ENCODE measurements at places on chromosomes 4 and X.

DNA sequence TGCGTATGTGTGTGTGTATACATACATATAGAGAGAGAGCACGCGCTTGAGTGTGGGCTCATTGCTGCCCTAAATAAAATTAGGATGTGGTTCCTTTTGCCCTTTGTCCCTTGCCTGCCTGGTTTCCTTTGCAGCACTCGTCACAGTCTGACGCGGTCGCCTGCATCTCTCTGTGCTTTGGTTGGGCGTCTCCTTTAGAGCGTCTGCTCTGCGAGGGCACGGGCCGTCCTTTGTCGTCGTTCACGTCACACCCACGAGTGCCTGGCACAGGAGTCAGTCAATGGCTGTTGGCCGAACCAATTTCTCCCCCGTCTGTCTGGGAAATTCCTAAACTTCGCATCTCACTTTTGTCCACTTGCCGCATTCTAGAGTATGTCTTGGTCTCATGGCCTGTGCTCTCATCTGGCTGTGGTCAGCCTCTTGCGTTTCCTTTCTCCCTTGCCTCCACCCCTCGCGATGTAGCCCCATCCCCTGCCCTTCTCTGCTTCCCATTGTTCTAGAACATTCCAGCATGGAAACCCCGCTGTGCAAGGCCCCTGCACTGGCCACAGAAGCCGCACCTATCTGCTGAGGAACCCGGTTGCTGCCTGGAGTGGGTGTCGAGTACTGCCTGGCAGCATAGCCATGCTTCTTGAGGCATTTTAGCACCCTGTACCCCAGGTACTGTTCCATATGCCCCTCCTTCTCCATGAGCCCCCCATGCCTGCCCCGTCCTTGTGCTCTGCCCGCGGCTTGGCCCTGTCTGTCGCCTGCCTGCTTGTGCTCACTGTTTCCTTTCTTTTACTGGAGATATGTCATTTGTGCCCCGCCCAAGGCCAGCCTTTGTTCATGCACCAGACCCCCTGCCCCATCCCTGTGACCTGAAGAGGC is 8.0 kb downstream of the MAEA start:
- no peak for DNase-seq

DNA sequence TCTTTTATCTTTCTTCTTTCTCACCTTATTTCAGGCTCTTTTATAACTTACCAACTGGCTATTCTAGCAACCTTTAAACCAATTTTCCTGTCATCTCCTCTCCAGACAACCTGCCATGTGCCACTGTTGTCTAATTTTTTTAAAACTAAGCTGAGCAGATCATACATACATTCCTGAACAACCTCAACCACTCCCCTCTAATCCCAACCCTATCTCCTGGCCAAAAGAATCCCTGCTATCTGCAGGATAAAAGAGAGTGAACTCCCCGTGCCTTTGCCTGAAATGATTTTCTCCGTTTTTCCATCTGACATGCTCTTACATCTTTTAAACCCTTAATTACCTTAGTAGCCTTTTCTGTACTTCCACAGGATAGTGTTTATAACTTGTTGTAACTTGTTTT is 35.5 kb downstream of the DCUN1D4 start:
- no peak for DNase-seq

DNA sequence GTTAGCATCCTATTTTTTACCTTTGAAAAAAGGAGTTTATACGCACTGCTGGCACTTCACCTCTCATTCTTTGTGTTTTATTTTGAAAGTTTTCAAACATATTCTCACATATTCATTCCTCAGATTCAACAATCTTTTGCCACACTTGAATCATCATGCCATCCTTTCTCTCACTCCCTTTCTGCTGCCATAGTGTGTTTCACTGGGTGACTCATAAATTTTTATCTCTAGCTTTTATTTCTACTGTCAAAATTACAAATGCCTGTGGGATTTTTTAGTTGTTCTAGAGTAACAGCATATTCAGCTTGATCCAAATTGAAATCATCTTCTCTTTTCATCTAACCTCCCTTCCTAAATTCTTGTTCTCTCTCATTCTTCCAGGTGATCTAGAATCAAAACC is 28.0 kb downstream of the MFSD8 start:
- no peak for DNase-seq

GRCh38 chr4:182486881-182487280 is 243.7 kb downstream of the TENM3 start:
- DNase-seq, result no peak

DNA sequence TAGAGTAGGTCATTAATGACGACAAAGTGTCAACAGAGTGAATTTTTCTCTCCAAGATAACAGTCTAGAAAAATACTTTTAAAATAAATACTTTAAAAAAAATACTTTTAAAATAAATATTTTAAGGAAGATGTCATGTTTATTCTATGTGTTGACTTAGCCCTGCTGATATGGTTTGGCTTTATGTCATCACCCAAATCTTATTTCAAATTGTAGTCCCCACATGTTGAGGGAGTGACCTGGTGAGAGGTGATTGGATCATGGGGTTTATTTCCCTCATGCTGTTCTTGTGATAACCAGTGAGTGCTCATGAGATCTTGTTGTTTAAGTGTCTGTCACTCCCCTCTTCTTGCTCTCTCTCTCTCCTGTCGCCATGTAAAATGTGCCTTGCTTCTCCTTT is 754.9 kb upstream of the SLIT2 start:
- no peak for DNase-seq

DNA sequence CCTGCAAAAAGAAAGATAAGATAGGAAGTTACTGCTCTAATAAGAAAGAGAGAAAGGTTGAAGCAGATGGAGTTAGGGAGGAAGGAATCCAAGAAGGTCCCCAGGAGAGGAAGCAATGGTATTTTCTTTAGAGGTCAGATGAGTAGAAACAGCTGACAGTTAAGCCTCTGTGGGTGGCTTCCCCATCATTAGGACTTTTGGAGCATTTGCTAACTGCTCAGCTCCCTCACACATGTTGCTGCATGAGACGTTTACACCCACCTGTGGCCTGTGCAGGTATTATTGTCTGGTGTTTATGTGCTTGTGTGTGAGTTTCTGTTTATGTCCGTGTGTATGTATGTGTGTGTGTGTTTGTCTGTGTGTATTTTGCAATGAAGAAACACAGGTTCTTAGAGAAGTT is 346.8 kb downstream of the RAB28 start:
- DNase-seq, result no peak

Data from stimulated activated CD8-positive, alpha-beta memory T cell treated with anti-CD3 and anti-CD28 coated beads, Interleukin-12 subunit alpha, Interleukin-12 subunit beta, amount 100 ng/mL, for 1 hour (primary cell).